ENCODE measurements at places on chromosomes 7 and 10. TPM values are rescaled to one million over a fixed set of nuclear protein-coding genes. Genes with fewer than 3 reads are reported as not detected.

GRCh38 chr10:117801691-117802090, 245.1 kb downstream of the RAB11FIP2 start:
- no peak for DNase-seq

DNA sequence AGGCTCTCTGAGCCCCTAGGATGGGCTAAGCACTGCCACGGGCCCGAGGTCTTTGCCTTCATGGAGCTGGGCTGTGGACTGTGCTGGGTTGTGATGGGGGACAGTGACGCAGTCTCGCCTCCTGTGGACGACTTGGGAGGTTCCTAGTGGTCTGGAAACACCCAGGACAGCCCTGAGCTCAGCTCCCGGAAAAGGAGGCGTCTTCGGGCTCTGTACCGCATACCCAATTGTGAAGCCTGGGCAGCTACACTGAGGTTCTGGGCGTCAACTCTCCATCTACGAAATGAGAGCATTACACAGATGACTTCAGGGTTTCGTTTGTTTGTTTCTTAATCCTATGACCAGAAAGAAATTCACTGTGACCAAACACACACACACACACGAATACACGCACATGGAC, 79.6 kb upstream of the KAT6B start:
- no peak for DNase-seq

HOXA3 gene
- 8.1 TPM for total RNA-seq

GRCh38 chr7:1446620-1447032, 12.6 kb downstream of the MICALL2 start:
- DNase-seq = no peak

DNA sequence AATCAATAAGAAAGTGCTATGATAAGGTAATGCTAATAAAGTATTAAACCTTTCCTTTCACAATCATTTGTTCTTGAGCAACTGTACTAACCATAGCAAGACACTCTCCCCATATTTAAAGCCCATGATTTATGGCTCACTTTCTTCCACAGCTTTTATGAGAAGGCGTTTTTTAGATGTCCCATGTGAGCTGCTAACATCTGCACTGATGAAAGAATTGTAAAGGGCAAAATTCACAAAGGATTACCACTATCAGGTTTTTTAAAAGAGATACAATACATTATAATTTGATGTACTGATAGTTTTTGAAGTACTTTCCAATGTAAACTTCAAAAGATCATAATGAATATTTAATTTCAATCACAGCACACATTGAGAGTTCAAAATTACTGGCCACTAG, 75.7 kb downstream of the RNLS start:
- no peak for DNase-seq

UFSP1 gene
- not detected for total RNA-seq
